ENCODE measurements at places on chromosomes 3 and 15.

DNA sequence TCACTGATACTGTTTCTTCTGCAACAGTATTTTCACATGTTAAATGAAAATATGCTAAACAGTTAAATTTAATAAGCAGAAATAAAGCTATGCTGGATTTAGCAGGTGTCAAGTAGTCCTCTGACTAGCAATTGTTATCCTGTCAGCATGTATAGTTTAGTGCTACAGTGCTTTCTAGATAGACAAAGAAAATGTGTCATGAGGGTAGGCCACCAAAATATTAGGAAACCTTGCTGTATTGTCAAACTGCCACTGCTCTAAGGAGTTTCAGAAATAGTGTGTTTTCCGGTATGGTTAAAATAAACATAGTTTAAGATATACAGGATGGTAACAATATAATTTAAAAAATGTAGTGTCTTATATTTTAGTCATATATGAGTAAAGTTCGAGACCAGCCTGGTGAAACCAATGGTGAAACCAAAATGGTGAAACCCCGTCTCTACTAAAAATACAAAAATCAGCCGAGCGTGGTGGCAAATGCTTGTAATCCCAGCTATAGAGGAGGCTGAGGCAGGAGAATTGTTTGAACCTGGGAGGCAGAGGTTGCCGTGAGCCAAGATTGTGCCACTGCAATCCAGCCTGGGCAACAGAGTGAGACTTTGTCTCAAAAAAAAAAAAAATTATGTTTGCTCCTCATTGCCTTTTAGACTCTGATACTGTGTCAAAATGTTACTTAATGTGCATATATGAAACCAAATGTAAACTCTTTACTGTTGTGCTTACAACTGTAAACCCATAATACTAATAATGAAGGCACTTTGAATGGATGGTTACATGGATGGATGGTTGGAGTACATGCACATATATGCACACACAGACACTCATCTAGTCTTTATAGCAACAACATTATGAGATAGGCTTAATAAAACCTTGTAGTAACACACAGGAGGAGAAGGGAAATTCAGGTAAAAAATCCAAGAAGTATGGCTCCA lies 204.8 kb downstream of the RSRC1 start:
- DNase-seq = no peak

DNA sequence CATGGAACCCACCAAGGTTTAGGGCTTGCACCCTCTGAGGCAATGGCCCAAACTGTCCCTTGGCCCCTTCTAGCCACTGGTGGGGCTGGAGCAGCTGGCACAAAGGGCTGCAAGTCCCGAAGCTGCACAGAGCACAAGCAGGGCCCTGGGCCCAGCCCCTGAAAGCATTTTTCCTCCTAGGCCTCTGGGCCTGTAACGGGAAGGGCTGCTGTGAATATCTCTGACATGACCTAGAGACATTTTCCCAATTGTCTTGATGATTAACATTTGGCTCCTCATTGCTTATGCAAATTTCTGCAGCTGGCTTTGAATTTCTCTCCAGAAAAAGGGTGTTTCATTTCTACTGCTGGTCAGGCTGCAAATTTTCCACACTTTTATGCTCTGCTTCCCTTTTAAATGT lies 151.5 kb upstream of the CADPS start:
- DNase-seq = no peak

DNA sequence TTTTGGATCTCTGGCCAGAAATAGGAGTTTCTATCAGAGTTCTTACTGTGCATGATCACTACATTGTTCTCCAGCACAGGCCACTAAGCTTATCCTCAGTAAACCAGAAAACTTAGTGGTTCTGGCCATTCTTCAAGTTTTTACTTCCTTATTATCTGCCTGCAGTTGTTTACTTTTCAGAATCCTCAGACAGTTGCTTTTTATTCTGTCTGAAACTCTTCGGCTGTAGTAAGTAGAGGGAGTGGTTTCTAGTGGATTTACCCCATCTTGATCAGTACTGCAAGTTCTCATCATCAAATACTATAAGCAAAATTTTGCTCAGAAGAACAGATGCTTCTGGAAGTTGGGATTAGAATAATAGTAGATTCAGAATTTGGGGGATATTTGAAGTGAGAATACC lies 193.0 kb upstream of the RARB start:
- DNase-seq = no peak

DNA sequence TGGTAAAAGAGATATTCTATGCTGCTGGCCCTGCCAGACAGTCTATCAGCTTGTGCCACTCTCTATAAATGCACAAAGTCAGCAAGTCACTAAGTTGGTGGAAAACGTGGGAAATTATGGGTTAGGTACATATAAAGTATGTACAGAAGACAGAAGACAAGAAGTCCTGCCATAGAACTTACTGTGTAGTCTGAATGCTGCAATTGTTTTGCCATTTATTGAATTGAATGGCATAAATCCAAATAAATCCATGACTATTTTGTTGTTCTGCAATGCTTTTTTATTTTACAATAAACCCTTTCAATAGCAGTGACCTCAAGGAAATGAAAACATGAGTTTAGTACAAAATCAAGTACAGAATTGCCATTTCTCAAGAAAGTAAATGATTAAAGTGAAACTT lies 34.1 kb upstream of the TM4SF1 start:
- no peak for DNase-seq

DNA sequence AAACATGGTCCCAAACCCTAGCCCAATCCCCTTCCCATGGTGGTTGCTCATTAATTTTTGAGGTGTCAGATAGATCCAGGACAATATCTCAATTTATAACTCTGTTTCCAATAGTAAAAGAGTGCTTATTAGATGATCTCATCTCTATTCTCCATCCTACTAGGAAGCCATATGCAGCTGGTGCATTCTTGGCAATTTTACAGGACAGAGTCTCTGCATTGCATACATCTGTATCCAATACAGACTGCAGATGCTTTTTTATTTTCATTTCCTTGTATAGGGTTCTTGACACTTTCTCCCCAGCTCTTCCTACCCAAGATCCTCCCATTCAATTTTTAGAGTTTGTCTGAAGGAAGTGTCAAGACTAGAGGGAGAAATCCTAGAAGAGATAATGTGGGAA lies 194.8 kb upstream of the DPH6 start:
- peak; percentile 52 for DNase-seq

- no peak for DNase-seq
Observed at GRCh38 chr15:64515196-64515595, 54.8 kb downstream of the ZNF609 start.

DNA sequence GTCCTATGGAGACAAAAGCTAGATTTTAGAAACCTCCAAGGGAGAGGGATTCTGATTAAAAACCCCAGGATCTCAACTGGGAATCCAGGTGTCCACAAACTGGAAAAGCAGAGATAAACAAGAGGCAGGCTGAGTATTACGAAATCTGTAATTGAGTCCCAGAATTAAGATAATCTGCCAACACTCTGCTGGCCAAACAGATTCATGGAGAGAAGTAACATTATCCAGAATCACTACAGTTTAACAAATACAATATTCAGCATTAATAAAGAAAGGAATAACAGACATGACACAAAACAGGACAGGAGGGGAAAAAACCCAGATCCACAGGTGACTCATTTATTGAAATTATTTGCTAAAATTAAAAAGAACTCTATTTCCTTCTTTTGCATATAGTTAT lies 227.2 kb upstream of the NANOGP8 start:
- DNase-seq = no peak

GRCh38 chr3:77081240-77081661 lies 41.4 kb downstream of the ROBO2 start:
- DNase-seq = peak; percentile 25

- no peak for DNase-seq
Observed at GRCh38 chr3:2250783-2251182, 152.1 kb downstream of the CNTN4 start.

- no peak for DNase-seq
Observed at GRCh38 chr15:67300266-67301025, 45.9 kb downstream of the IQCH start.

DNA sequence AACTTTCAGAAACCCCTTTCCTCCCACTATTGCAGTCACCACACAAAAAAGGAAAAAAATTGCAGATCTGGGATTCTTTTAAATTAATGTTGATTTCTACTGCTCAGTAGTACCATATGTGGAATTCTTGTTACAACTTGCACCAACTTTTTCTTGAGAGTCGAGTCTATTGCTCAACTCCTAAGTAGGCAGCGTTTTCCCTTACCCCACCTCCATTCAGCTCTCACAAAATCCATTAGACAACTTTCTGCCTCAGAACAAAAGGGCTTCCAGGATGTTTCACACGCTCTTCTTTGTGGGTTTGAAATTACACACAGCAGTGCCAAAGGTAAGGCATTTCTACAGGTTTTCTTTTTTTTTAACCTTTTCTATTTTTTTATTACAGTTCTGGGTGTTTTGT lies 179.5 kb downstream of the ANXA2 start:
- DNase-seq = no peak

DNA sequence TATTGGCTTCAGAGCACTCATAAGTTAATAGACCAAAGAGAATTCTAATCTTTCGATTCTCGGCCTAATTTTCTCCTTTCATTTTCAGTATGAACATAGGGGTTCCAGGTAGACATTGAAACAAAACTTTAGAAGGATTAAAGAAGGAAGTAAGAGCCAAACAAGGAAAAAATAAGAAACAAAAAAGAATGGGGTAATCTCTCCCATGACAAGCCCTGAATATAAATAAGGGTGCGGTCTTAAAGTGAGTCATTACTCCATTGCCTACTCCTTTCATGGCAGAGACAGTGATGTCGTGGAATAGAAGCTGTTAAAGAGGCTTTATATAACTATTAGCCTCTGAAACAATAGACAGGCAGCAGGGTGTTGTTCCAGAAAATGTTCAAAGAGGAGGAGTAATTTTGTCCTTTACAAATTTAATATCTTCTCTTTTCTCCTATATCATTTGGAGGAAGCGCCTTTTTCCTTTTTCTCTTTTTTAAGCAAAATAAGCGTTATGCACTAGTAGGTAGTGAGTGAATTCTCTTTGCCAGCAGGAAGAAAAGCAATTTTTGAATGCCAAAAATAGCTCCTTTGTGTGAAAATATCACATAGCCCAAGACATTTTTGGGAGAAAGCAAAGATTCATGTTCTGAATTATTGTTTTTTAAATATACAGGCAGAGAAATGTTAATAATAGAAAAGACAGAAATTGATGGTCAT lies 607.9 kb upstream of the KCNMB2 start:
- DNase-seq = peak; percentile 82

GRCh38 chr3:161215185-161215584 lies 5.9 kb upstream of the NMD3 start:
- DNase-seq = no peak

DNA sequence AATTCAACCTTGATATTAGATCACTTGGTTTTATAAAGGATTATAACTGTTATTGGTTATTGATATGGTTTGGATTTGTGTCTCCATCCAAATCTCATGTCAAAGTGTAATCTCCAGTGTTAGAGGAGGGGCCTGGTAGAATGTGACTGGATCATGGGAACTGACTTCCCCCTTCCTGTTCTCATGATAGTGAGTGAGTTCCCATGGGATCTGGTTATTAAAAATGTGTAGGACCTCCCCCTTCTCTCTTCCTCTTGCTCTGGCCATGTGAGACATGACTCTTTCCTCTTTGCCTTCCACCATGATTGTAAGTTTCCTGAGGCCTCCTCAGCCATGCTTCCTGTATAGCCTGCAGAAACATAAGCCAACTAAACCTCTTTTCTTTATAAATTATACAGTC lies 136.0 kb upstream of the UBE2E2 start:
- no peak for DNase-seq

DNA sequence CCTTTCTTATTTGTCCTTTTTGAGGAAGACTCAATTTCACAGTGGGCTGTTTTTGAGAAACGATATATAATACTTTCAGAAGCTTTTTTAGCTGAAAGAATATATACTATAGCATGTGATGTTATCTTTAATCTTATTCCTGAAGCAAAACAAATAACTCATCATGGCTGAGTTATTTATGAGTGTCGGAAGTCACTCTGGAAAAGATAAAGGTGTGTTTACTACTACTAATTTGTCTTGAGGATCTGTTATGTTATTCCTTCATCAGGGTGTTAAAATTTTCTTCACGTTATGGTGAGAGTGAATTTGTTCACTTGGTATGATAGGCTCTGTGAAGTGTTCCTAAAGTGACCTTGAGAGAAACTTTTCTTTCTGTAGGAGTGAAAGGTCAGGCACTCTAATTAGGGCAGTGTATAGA lies 4.7 kb downstream of the TCF12 start:
- DNase-seq = no peak

- DNase-seq = no peak
Observed at GRCh38 chr15:78997981-78998499, 53.2 kb upstream of the CTSH start.

DNA sequence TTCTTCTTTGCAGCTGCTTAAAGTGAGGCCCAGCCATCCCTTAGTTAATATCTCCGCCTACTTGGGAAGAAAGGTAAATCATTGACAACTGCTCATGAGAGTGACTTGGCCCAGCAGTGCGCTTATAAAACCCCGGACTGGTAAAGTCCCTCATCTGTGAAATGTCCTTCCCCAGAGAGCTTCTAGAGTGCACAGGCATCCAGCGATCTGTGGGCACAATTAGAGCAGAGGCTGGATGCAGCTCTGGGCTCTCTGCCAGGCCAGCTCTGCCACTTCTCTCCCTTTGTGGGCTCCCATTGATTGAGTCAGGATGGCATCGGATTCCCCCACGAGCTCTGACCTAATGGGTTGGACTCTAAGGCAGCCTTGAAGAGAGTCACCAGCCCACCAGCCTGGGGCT lies 219.0 kb upstream of the LINGO1 start:
- no peak for DNase-seq

DNA sequence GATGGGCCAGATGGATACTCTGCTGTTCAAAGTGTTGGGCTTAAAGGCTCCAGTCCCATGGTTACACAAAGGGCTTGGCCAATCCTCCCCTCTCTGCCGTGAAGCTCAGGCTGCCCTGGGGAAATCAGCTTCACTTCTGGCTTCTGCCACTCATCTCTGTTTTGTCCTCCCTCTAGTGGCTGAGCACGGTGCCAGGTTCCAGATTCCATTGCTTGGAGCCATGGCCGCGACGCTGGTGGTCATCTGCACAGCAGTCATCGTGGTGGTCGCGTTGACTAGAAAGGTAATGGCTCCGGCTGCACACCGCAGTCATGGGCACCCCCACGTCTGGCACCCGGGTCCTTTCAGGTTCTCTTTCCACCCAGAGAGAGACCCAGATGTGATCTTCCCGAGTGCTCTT lies 5.6 kb downstream of the TIGIT start:
- DNase-seq = peak; percentile 36

DNA sequence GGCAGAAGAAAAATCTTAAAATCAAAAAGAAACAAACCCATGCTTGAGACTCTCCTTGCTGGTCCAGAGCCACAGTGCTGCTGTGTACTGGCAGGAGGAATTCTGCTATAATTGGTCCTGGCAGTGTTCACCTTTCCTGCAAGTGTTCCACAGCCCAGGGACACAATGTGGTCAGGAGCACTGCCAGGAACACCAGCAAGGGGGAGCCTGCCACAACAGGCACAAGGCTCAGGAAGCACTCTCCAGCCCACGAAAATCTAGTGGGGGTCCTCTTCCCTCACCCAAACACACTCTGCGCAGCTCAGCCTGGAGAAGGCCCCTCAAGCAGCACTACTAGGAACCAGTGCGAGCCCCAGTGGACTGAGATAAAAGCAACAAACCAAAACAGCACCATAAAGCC lies 92.9 kb downstream of the UBE3A start:
- DNase-seq = peak; percentile 41

Measured in GM23248 (cell line).